ENCODE measurements at places on chromosomes 12 and 14. TPM values are rescaled to one million over a fixed set of nuclear protein-coding genes. Genes with fewer than 3 reads are reported as not detected.

The TPH2 gene
- 2.2 TPM for total RNA-seq

The NUBPL gene
- total RNA-seq, result 11.7 TPM

The STYK1 gene
- 10.8 TPM for total RNA-seq

The OR11H6 gene
- not detected for total RNA-seq

DNA sequence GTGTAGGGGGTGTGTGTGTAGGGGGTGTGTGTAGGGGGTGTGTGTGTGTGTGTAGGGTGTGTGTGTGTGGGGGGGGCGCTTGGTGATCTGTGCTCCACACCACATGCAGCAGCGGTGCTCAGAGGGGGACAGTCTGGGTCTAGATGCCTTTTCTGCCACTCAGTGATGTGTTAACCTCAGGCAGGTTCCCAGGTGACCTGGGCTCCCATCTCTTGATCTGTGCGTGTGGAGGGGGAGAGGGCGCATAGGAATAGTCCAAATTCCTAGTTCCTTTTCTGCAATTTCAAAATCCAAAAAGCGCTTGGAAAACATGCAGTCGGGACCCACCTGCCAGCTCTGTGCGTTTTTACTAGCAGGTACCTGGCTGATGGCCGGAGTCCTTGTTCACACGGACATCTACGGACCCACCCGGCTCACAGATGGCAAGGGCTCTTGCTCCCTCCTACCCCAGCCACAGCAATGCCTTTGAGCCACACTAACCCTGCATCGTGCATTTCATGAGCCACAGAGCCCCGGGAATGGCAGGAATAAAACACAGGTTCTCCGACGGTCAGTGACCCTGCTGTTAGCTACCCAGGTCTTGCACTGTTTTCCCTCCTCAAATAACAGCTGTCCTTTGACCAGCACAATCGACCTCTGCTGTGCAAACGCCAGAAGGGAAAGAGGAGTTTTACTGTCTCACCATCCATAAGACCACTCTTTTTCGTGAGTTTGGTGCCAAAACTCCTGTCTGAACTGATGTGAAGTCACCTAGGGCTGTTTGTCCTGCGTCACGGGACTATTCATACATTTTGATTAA, 120.8 kb downstream of the GLT1D1 start:
- DNase-seq, result no peak

DNA sequence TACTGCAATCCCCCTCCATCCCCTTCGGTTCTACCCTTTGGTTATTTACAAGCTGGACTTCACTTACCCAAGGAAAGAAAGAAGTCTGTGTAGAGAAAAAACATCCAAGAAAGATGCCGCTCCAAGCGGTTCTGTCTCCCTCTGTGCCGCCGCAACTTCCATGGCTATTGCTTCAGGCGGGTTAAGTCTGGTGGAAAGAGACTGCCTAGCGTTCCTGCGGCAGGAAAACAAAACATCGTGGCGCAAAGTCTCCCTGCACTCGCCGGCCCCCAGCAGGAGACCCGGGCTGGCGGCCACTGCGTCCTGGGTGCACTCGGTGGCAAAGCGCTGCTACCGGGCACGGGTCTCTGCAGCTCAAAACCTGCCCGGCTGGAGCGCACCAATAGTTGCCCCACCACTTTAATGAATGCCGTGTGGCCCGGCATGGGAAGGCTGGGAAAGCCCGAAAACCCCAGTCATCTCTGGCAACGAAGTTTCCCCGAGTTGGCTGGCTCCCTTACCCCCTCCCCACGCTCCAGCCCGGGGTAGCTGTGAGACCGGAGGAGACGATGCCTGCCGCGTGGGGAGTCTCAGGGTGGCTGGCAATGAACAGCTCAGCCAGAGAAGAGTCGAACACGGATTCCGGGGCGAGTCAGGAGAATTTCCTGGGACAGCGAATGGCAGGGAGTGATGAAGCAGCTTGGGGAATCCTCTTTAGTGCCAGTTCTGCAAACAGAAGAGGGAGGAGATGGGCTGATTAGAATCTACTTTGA, 3.5 kb upstream of the KCNK10 start:
- peak; percentile 65 for DNase-seq

GRCh38 chr12:45257185-45257930, 41.5 kb downstream of the ANO6 start:
- DNase-seq, result no peak

- no peak for DNase-seq
These were observed 409.6 kb downstream of the MED13L start for GRCh38 chr12:115867854-115868253.

DNA sequence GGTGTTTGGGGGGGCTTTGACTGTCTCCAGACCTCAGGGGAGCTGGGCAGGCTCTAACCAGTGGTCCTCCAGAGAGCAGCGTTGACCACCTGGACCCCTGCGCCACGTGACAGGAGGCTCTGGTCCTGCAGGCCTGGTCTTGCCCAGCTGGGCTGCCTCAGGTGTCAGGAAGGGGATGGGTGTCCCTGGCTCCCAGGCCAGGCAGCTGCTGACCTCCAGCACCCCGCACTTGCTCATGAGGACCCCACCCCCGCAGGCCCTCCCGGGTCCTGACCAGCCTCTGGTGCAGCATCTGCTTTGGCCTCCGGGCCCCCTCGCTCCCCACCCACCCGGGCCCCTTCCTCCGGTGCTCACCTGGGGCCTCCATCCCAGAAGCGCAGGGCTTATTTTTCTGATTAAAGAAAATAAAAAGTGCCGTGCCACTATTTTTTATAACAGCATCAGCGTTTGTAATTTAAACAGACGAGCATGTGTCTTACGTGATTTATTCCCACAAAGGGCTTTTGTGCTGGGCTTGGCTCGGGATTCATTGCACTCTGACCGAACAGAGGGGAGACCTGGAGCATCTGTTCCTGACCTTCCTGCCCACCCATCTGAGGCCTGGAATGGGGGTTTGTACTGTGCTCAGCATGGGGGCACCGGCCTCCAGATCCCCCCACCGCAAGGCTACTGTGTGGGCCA, 21.7 kb downstream of the FBRSL1 start:
- no peak for DNase-seq

- DNase-seq, result no peak
These were observed 73.3 kb downstream of the PTHLH start for GRCh38 chr12:27899151-27899661.

DNA sequence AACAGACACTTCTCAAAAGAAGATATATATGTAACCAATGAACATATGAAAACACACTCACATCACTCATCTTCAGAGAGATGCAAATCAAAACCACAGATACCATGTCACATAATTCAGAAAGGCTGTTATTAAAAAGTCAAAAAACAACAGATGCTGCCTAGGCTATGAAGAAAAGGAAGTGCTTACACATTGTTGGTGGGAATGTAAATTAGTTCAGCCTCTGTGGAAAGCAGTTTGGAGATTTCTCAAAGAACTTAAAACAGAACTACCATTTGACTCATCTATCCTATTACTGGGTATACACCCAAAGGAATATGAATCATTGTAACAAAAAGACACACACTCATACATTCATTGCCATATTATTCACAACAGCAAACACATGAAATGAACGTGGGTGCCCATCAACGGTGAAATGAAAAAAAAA, 35.1 kb downstream of the EIF2S3B start:
- no peak for DNase-seq

DNA sequence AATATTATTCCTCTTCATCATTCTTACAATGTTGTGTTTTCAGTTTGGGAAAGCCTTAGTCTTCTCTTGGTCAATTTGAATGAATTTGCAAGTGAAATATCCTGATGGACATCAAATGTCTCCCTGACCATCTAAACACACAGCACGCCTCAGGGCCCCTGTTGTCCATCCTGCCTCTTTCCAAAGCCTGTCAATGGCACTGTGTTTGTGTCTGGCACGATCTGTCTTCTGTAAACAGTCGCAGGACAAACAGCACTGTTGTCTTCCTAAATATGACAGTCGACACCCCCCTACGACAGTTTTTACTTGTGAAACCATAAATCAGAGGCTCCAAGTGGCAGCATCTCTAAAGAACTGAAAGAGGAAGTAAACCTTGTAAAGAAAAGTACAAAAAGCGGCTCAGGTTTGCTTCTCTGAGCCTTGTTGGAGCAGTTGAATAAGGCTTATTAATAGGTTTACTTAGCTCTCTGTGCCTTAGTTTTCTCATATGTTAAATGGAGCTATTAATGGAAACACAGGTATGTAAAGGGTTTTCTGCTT, 285.8 kb downstream of the NRXN3 start:
- DNase-seq, result no peak

DNA sequence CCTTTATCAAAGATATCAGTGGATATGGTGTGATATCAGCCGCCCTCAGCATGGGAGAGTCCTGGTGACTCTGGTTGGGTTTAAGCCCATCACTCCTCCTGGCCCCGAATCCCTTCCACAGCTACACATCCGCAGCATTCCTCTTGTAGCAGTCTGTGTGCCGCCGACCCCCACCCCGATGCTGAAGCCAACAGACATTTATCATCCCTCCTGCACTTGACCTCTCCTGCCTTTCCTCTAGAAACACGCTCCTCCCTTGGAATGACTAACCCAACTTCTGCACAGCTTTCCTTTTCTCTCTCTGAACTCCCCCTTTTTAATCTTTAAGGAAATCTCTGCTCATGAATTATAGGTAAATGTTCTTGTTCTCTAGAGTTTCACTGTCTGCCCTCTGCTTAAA, 250.9 kb upstream of the FOXN3 start:
- DNase-seq, result no peak

Data from dorsolateral prefrontal cortex (tissue), 122 donors.